HCEC 1CT (cell line): ENCODE measurements at places on chromosomes 6 and 20.

DNA sequence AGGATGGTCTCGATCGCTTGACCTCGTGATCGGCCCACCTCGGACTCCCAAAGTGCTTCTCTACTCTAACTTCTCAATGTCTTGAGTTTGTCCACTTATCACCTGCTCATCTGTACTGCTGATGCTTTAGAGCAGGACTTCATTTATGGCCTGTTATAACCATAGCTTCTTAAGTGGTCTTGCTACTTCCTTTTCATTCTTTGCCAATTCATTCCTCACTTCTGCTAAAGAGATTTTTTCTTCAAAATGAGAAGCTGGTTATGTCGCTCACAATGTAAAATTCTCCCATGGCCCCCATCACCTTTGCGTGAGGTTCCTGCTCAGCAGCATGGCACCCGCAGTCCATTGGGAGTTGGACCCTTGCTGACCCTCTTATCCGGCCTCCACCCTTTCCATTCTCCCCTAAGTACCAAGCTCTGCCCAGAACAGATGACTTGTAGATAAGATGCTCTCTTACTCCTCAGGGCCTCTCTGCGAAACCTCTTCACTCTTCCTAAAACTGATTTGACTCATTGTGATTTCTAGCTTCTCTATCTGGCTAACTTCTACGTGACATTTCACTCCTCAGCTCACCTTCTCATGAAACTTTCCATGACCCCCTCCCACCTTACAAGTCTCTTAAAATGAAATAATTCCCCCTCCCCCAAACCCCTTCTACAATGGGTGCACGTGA lies 13.9 kb upstream of the CD164 start:
- DNase-seq, result no peak

DNA sequence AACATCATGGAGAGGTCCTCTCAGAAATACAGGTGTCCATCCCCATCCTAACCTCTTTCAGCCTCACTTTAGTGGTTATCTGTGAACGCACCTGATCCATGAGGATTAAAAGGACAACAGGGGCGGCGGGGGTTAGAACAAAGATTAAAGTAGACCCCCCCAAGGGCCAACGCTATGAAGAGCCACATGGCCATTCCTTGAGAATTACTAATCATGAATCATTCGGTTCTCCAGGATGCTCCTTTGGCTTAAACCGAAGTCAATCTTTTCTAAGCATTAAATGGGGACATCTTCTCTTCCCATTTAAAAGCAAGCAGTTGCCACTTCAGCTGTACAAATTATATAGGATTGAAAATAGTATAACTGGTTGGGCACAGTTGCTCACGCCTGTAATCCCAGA lies 212.4 kb downstream of the GMPR start:
- peak; percentile 80 for DNase-seq

- no peak for DNase-seq
Measured at GRCh38 chr6:160227038-160227768, 31.4 kb downstream of the SLC22A2 start.

- no peak for DNase-seq
Measured at GRCh38 chr20:24752612-24753011, 196.5 kb upstream of the CST7 start.

DNA sequence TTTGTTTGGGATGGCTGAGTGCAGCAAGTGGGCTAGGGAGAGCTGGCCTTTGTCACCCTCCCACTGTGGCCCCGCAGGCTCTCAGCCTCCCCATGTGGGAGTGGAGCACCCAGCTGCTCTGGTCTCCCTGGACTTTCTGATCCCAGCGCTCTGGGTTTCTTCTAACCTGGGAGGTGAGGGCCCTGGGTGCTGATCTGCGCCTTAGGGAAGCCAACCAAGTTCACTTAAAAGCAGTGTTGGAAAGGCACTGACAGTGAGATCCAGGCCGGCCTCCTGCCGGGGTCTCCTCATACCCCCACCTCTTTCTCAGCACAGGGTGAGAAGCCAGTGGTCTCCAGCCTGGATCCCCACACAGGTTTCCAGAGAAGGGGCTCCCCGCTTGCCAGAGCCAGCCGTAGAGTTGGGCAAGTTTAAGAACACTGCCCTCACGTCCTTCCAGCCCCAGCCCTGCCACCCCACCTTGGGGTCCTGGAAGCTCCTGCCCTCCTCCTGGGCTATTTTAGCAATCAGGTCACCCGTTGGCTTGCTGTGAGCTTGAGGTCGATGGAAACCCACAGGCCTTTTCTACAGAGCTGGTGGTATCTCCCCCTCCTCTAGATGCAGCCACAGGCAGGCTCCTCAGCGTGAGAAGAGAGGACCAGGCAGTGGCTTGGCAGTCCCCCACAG lies 9.6 kb downstream of the C20orf203 start:
- no peak for DNase-seq

GRCh38 chr6:150230164-150230561 lies 87.3 kb downstream of the PPP1R14C start:
- no peak for DNase-seq

DNA sequence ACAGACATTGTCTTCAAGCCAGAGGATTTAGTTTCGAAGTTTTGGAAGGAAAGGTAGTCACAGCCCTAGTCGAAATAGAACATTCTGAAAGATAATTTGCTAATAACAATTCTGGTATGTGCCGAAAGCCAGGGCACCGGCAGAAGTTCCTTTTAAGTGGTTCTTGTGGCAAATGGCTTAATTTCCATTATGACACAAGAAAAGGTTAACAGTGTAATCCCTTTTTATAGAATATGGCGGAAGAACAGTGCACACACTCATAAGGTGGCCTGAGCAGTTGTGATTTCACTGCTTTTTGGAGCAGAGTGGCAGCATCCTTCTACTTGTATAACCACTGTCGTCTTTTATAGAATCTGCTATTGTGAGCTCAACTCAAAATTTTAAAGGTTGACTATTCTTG lies 152.4 kb downstream of the SASH1 start:
- no peak for DNase-seq

DNA sequence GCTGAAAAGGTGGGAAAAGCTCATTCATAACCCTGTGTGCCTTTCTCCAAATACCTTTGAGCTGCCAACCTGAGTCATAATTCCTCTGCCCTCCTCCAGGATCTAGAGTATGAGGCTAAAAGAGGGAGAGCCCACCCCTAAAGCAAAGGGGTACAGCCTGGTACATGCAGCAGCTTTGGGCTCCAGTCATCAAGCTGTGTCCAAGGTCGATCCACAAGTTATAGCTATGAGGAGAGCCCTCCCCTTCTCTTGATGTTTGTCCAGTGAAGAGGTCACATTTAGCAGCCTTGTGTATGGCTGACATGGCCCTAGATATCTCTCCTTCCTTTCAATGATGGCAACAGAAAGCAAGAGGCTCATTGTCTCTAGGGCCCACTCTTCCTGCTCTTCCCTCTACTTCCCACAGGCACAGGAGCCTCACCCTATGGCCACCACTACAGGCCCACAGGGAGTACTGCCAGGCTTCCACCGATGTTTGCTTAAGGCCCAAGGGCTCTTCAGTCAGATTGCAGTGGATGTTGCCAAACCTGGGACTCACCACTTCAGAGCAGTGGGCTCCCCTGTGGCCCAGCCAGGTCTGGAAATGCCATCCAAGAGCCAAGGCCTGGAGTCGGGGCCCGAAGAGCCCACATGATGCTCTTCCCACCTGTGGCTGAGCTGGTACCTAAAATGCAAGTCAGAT lies 176.8 kb downstream of the CD83 start:
- DNase-seq, result no peak

DNA sequence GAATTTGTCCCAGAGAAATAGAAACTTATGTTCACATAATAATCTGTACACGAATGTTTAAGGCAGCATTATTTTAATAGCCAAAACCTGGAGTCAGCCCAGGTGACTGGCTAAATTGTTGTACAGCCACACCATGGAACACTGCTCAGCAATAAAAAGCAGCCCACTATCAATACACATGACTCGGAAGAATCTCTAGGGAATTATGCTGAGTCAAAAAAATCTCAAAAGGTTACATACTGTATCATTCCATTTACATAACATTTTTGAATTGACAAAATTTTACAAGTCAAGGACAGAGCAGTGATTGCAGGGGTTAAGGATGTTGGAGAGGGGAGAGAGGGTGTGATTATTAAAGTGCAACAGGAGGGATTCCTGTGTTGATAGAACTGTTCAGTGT lies 163.4 kb downstream of the UBE3D start:
- no peak for DNase-seq

DNA sequence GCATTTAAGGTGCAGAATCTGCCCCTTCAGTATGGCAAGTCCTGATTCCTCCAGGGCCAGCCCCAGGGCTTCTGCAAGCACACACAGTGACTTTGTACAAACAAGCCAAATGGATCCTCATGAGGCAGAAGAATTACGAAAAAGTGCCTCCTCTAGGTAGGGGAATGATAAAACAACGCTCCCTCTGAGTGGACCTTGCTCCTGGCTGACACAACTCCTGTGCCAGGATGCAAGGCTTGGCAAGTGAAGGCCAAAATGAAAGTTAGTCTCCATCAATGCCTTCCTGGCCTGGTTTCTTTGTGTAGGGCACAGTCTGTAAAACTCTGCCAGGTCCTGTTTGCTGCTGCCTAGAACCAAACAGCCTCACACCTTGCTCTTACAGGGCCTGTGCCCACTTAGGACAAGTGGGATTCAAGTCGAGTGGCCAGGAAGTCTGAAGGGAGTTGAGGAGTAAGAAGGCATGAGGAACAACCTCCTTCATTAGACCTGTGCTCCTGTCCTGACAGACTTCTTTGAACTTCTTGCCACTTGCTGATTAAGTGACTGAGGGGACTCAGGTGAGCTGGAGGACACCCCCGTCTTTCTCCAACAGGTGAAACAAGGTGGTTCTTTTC lies 417.1 kb downstream of the CDC5L start:
- DNase-seq, result no peak

DNA sequence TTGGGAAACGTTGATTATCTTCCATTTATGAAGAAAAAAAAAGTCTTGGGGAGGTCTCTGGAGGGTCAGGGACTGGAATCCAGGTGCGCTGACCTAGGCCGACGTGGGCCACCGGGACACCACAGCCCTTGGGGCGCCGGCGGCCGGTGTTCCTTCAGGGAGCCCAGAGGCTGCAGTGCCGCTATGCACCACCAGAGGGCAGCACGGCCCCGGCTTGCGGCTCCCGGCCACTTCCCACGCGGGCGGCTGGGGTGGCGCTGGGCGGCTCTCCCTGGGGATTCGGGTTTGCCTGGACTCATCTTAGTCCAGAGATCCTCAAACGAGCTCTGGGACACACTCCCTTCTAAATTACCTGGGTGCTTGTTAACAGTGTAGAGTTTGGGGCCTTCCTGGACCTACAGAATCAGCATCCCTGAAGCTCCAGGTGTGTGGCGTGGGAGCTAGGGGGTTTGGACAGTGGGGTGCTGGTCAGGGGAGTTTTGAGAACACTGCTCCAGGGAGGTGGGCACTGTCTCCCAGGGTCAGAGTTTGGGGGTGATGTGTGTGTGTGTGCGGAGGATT lies 23.0 kb upstream of the GTSF1L start:
- DNase-seq, result peak; percentile 49

DNA sequence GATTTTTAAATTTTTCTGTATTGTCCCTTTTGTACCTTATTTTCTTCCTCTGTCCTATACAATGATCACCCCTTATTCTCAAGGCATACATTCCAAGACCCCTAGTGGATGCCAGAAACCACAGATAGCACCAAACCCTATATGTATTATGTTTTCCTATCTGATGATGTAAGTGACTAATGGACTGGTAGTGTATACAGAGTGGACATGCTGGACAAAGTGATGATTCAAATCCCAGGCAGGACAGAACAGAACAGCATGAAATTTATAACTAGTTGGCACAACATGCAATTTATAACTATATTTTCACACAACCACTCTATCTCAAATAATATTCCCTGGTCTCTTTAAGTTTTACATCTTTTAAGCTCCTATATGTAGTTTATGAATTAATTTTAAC lies 205.6 kb upstream of the FLRT3 start:
- peak; percentile 28 for DNase-seq

- DNase-seq, result peak; percentile 30
Measured at GRCh38 chr20:50815162-50815989, 20.5 kb downstream of the BCAS4 start.

GRCh38 chr20:4007383-4008025 lies 7.9 kb downstream of the RNF24 start:
- no peak for DNase-seq

- no peak for DNase-seq
Measured at GRCh38 chr6:150247803-150248202, 105.0 kb downstream of the PPP1R14C start.

- DNase-seq, result no peak
Measured at GRCh38 chr20:38748861-38749149, 545 bp downstream of the ACTR5 start.

DNA sequence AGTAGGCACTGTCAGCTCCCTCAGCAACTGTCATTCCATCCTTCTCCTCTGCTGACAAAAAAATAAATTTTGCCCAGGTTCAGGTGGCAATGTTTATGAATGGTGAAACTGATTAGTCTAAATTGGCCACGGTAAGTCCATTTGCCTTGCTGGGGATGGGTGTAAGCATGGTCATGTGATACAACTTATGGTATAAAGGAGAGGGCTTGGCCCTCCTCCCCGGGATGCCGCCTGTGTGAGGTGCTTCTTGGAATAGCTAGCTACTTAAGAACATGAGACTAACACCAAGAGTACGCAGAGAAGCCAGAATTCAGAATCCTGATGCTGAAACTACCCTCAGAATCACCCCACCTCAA lies 94.4 kb upstream of the MAP7 start:
- DNase-seq, result no peak

- DNase-seq, result no peak
Measured at GRCh38 chr20:845941-846893, 12.7 kb downstream of the FAM110A start.

DNA sequence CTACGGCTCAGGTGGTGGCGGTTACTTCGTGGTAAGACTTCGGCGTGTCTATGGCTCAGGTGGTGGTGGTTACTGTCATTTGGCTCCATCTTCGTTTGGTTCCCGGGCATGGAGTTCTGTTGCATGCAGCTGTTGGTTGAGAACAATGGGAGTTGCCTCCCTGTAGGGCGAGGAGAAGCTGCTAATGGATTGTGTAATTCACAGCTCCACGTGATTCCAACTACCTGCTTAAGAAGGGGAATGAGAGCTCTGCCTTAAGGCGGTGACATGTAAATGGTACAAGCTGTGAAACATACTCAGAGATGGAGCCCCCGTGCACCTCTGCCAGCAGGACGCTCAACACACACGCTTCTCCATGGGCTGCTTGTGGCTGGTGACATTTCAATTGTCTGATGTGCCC lies 12.4 kb upstream of the DACT2 start:
- no peak for DNase-seq

GRCh38 chr20:38674092-38674764 lies 50.1 kb upstream of the SLC32A1 start:
- peak; percentile 30 for DNase-seq

GRCh38 chr6:73964241-73964854 lies 268.3 kb downstream of the CD109 start:
- no peak for DNase-seq
